Right renal cortex interstitium (tissue), 3 donors: ENCODE measurements at places on chromosomes 7 and 10. TPM values are rescaled to one million over a fixed set of nuclear protein-coding genes. Genes with fewer than 3 reads are reported as not detected.

SYNPO2L gene
- polyA plus RNA-seq: 0.46 TPM

CDHR1 gene
- 0.72 TPM for polyA plus RNA-seq

UNCX gene
- 6.5 TPM for polyA plus RNA-seq

NPC1L1 gene
- 2.1 TPM for polyA plus RNA-seq

UCN3 gene
- polyA plus RNA-seq: 2.9 TPM

GPC2 gene
- 7.3 TPM for polyA plus RNA-seq

NOM1 gene
- 16.0 TPM for polyA plus RNA-seq

SSC4D gene
- 6.5 TPM for polyA plus RNA-seq

CPVL gene
- 68.7 TPM for polyA plus RNA-seq

PHKG1 gene
- 1.1 TPM for polyA plus RNA-seq

LHFPL3 gene
- 7.1 TPM for polyA plus RNA-seq

AQP1 gene
- 183 TPM for polyA plus RNA-seq

NEUROG3 gene
- not detected for polyA plus RNA-seq

UCMA gene
- polyA plus RNA-seq: not detected

TMEM72 gene
- 68.1 TPM for polyA plus RNA-seq

AMPH gene
- polyA plus RNA-seq: 16.4 TPM

HOXA4 gene
- polyA plus RNA-seq: 15.7 TPM
